ENCODE measurements at places on chromosomes 2 and 18. TPM values are rescaled to one million over a fixed set of nuclear protein-coding genes. Genes with fewer than 3 reads are reported as not detected.

Gene TOGARAM2
- under 0.01 TPM for total RNA-seq

Gene TUBB8B
- total RNA-seq = not detected

Gene GPBAR1
- total RNA-seq = not detected

Gene RNF125
- total RNA-seq = 0.65 TPM

Gene DHRS9
- total RNA-seq = not detected

Gene ACP1
- total RNA-seq = 62.1 TPM

Gene ST6GAL2
- total RNA-seq = 0.09 TPM

Gene CRYGD
- total RNA-seq = not detected

Gene ANKRD30B
- total RNA-seq = 2.7 TPM

Gene EML6
- 0.49 TPM for total RNA-seq

Gene CREG2
- total RNA-seq = 0.25 TPM

Gene DSC2
- 0.82 TPM for total RNA-seq

Gene GDF7
- total RNA-seq = not detected

Gene SEPTIN2
- total RNA-seq = 546 TPM

Gene HSBP1L1
- total RNA-seq = 2.5 TPM

Gene MTA3
- 27.5 TPM for total RNA-seq

Gene RPRM
- not detected for total RNA-seq

Gene C2orf72
- not detected for total RNA-seq

Gene SANBR
- total RNA-seq = 17.4 TPM

Gene SPP2
- not detected for total RNA-seq

Gene FAHD2B
- total RNA-seq = 2.5 TPM

Gene MOCOS
- 3.5 TPM for total RNA-seq

Gene CNGA3
- 0.18 TPM for total RNA-seq

Gene SFTPB
- 0.09 TPM for total RNA-seq

Gene PSD4
- total RNA-seq = 0.82 TPM

Gene ANKRD29
- 6.1 TPM for total RNA-seq

Gene NAGK
- total RNA-seq = 58.1 TPM

Gene LAMA3
- 15.7 TPM for total RNA-seq

Gene LRRC30
- total RNA-seq = not detected

Gene OR6B2
- total RNA-seq = not detected

Gene METTL8
- total RNA-seq = 73.3 TPM

Gene CD28
- not detected for total RNA-seq

Gene TMEM169
- total RNA-seq = 0.36 TPM
